ENCODE measurements at places on chromosomes 11 and 22.

- peak; percentile 91 for DNase-seq
These were observed 64.7 kb downstream of the MTNR1B start for GRCh38 chr11:93034031-93034722.

GRCh38 chr22:31488346-31488883 lies 1.2 kb downstream of the EIF4ENIF1 start:
- no peak for DNase-seq

DNA sequence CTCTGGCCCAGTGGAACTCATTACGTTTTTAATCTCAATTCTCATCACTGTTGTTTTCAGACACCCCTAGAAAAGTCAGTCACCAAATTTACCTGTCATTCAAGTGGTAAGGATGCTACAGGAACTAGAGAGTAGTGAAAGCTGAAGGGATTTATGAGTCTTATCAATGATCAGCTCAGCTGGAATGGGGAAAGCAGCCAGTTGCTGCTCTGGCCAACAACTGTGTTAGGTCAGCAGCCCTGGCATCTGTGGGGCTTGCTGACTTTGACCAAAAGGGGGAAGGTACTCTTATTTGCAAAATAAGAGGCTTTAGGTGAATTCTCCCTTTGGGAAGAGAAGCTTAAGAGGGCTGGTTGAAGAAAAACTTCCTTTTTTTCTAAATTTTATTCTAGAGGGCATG lies 76.2 kb upstream of the HORMAD2 start:
- DNase-seq: no peak

GRCh38 chr11:120808616-120809050 lies 215.3 kb upstream of the TBCEL start:
- DNase-seq: no peak

- DNase-seq: no peak
These were observed 69.7 kb upstream of the PRDM11 start for GRCh38 chr11:45076761-45077160.

DNA sequence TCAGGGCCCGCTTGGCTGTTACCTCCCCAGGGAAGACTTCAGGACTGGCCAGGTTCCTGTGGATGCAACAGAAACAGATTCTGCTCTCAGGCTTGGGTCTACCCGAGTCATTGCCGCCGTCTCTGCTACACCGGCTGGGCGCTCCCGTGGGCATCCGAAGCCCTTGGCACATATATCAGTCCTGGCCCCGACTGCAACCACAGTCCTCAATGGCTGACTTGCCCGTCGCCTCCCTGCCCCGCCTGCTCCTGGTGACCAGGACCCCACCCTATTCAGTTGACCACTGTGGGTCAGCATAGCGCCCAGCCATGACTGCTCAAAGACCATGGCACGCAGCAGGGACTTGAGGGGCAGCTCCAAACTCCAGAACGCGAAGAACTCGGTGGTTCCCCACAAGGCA lies 64.7 kb upstream of the SLC22A12 start:
- no peak for DNase-seq

- peak; percentile 78 for DNase-seq
These were observed 2.0 kb downstream of the SYNGR1 start for GRCh38 chr22:39351689-39352214.

GRCh38 chr11:12139144-12139881 lies 28.9 kb downstream of the MICAL2 start:
- peak; percentile 67 for DNase-seq

- DNase-seq: no peak
These were observed 118.7 kb downstream of the PGR start for GRCh38 chr11:101010899-101011298.

DNA sequence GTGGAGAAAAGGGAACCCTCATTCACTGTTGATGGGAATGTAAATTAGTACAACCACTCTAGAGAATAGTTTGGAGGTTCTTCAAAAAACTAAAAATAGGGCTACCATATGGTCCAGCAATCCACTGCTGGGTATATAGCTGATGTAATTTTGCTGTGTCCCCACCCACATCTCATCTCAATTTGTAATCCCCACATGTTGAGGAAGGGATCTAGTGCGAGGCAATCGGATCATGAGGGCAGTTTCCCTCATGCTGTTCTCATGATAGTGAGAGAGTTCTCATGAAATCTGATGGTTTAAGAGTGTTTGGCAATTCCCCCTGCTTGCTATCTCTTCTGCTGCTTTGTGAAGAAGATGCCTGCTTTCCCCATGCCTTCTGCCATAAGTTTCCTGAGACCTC lies 17.1 kb upstream of the OR52M1 start:
- no peak for DNase-seq

DNA sequence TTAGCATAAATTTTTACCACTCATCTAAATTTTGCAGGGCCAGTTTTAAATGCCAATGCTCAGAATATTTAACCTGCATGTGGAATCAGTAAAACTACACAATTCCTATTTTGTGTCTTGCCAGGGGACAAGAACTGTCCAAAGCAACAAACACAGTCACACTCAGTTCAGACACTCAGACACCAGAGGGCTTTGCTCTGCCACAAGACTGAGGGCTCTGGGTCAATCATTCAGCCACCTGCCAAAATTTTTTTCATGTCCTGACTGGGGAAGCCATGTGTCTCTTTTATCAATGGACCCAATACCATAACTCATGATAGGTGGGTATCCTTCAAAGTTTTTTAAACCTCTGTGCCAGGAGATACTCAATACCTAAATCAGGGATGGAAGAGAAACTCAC lies 304.0 kb upstream of the ANO3 start:
- no peak for DNase-seq

DNA sequence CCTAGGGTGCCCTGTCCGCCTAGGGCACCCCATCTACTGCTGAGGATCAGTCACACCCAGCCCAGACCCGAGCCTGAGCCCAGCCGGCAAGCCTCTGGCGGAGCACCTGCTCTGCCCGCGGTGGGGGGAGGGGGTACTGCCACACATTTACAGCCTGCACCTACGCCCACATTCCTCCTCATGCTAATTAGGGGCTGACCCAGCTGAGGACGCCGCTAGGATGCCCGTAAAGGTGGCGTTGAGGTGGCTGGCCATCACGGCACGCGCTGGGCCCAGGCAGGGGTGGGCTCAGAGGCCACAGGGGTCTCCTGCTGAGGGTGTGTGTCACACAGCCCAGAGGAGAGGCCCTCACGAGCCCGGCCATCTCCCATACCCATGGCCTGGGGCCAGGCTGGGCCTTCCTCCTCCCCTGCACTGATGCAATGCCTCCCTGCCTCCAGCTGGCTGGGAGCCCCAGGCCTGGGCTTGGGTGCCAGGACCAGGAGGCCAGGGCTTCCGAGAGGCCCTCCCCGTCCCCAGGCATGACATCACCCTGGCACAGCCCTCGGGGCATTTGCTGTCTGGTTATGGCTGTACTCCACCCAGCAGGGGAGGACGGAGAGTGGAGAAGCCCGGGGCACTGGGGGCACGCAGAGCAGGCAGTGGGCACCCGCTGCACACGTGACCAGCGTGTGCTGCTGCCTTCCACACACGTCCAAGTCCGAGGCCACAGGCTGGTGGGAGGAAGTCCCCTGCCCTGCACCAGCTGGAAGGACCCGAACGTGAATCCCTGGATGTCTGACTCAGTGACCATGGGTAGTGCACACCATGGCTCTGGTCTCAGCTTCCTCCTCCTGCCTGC lies 12.7 kb downstream of the DUSP8 start:
- DNase-seq: no peak

DNA sequence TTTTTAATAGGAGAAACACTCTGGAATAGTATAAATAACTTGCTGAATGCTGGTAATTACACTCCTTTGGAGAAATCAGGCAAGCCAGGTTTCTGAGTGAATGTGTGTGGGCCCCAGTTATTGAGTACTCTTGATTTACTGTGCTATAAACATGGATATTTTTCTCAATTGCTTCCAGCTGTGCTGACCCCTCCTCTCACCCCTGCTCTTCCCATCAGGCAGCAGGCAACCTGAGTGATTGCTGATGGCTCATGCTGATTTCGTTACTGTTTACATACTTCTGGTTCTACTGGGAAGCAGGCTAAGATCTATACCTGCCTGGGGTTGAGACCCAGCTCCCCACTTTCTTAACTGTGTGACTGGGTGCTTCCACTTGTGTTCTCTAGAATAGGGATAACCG lies 68.5 kb downstream of the DHCR7 start:
- DNase-seq: no peak

GRCh38 chr11:91314521-91314920 lies 910.1 kb upstream of the FAT3 start:
- no peak for DNase-seq

DNA sequence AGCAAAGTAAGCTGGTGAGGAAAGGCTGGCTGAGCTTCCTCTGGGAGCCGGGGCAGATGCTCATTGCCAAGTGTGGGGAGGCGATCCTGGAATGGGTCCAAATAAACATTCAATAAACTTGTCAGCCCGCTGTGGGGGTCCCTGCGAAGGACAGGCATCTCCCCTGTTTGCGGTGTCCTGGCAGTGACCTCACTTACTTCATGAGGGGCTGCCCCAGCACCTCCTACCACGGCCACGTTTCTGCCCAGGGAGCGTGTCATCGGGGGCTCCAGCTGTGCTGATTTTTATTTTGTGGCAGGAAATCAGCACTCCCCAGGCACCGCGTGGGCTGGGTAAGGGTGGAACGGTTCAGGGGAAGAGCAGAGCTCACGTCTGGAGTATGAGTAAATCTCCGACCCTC lies 493.9 kb upstream of the B3GAT1 start:
- DNase-seq: no peak

- no peak for DNase-seq
These were observed 81.9 kb upstream of the HEPHL1 start for GRCh38 chr11:93939084-93939760.

GRCh38 chr11:67483831-67484665 lies 1.2 kb downstream of the AIP start:
- DNase-seq: no peak

DNA sequence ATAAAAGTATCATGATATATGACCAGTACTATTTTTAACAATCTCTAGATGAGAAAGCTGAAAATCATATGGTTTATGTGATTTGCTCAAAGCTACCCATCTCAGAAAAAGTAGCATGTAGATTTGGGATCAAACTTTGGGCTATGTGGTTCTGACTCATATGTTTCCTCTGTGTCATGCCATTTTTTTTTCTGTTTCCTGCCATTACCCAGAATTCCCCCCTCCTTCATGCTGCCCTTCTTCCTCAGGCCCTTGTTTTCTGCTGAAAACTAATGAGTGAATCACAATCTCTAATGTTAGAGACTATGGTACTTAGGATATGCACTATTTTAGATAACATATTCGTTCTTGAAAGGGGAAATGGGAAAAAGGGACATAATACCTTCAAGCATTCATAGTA lies 80.7 kb downstream of the JRKL start:
- DNase-seq: no peak

DNA sequence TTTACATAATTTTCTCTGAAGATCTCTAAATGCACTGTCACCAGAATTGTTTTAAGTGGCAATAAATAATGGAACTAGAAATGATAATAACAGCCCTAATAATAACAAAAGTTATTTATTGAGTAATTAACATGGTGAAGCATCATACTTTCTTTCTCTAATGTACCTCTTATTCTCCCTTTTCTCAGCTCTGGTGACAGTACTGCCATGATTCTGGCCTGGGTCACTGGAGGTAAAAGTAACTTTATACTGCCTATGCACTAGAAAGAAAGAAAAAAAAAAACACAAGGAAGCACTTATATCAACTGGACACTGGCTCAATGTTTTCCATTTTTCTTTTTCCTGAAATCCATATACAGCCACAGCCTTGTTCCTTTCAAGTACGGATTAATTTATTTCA lies 43.7 kb downstream of the CADM1 start:
- DNase-seq: no peak

GRCh38 chr11:69463181-69463994 lies 18.1 kb upstream of the LINC01488 start:
- peak; percentile 60 for DNase-seq

- peak; percentile 72 for DNase-seq
These were observed 12.1 kb downstream of the PLAAT5 start for GRCh38 chr11:63478896-63479295.

GRCh38 chr11:134339756-134340155 lies 8.0 kb downstream of the GLB1L2 start:
- no peak for DNase-seq

- DNase-seq: no peak
These were observed 20.2 kb upstream of the KCNJ11 start for GRCh38 chr11:17408641-17409040.

DNA sequence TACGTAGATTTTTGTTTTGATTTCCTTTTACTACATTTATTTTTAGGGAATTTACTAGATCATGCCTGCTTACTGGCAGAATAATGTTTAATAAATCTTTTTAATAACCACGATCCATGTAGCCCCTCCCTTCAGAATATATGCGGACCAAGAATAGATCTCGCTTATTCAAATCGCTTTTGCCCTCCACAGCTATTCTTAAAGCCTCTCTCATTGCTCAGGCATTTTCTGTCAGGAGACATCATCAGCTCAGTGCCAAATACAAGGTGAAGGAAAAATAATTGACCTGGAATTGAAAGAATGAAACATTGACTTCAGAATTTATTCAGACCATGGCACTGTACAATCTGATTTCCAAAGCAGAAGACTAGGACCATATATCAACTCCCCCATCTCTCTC lies 10.0 kb upstream of the JAML start:
- no peak for DNase-seq

DNA sequence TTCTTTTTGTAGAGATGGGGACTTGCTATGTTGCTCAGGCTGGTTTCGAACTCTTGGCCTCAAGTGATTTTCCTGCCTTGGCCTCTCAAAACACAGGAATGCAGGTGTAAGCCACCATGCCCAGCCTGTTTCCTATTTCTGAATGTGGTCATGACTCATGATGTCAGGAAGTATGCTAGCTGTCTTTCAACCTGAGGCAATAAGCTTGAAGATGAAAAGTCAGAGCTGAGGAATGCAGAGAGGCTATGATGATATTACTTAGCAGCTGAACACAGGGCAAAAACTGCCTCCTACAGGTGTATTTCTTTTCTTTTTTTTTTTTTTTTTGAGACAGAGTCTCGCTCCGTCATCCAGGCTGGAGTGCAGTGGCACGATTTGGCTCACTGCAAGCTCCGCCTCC lies 9.0 kb upstream of the NUCB2 start:
- no peak for DNase-seq

- DNase-seq: peak; percentile 64
These were observed 115.6 kb downstream of the SGSM3 start for GRCh38 chr22:40485813-40486667.

DNA sequence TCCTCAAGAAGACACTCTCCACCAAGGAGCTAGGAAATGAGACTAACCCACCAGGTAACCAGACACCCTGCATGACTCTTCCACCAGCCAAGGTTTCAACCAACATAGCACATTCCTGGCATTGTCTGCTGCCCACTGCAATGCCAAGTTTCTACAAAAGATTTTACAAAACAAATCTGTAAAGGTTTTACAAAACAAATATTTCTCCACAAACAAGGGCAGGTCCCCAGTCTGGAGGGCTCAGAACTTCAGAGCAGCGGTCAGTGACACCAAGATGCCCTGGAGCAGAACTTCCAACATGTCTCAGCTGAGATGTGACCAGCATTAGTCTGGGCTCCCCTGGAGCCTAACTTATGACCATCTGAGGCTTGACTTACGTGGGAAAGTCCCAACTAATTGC lies 14.0 kb downstream of the GALNT18 start:
- DNase-seq: no peak

- no peak for DNase-seq
These were observed 44.3 kb downstream of the LINC01488 start for GRCh38 chr11:69525516-69526452.

GRCh38 chr11:128555606-128556005 lies 31.8 kb downstream of the ETS1 start:
- no peak for DNase-seq
